ENCODE measurements at places on chromosomes 1 and 21.

DNA sequence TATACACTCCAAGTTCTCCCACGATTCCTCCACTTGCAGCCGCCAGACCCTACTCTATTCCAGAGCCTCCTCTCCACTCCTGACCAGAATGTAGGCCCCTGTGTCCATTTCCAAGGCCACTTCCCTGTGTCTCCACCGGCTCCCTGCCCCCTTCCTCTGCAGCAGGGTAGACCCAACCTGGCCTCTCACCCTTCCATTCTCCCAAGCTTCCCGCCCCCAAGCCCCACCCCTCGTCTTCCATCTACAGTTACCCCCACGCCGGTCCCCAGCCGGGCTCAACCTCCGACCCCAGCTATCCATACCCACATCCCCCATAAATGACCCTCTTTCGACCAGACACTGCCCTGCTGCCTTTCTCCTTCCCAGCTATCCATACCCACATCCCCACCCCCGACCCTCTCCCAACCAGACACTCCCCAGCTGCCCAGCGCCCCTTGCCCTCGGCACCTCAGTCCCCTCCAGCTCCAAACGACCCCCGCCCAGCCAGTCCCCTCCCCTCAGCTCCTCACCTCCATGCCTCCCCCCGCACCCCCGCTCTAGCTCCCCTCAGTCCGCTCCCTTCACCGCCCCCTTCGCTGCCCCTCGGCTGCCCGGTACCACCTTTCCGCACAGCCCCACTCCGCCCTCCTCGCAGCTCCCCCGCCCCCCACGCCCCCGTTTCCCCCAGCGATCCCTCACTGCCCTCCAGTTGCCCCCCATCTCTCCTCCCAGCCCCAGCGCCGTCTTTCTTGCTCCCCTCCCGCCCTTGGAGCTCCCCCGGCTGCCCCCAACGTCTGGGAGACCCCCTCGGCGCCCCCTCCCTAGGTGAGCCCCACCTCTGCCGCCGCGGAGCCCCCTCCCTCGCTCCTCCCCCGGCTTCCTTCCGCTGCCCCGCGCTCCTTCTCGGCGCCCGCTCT, 670 bp downstream of the RAB3B start:
- no peak for DNase-seq

DNA sequence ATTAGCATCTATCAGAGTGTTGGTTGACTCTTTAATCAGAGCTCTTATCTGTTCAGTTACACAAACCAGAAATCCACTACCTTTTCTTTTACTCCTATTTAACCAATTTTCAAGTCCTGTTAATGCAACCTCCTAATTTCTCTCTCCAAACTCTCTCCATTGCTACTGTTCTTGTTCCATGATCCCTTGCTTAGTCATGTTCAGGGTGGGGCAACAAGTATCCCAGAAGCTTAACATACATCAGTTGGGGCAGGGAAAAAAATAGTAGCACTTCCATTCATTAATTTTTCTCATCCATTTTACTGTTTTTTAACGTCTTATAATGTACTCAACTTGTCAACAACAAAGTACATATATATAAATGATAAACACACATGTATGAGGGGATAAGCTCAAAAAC, 111.2 kb upstream of the LBR start:
- no peak for DNase-seq

DNA sequence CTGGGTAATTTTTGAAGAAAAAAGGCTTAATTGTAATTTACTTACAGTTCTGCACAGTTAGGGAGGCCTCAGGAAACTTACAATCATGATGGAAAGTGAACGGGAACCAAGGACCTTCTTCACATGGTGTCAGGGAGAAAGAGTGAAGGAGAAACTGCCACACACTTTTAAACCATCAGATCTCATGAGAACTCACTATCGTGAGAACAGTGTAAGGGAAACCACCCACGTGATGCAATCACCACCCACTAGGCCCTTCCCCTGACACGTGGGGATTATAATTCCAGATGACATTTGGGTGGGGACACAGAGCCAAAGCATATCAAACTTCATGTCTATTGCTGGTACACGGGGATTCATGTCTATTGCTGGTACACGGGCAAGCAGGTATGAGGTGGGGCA, 5.3 kb upstream of the SFT2D2 start:
- no peak for DNase-seq

DNA sequence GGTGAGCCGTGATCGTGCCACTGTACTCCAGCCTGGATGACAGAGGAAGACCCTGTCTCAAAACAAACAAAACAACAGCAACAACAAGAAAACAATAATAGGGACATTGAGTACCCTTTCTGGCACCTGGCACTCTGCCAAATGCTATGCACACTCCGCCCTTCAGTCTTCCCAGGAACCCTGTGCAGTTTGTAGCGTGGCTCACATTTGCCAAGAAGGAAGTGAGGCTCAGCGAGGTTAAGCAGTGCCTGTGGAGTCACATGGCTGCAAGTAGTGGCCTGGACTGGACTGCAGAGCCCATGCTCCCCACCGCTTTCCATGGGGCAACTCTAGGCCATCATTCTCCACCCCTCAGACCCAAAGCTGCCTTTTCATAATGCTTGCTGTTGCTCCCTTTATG, 5.3 kb upstream of the EVA1B start:
- DNase-seq = no peak

DNA sequence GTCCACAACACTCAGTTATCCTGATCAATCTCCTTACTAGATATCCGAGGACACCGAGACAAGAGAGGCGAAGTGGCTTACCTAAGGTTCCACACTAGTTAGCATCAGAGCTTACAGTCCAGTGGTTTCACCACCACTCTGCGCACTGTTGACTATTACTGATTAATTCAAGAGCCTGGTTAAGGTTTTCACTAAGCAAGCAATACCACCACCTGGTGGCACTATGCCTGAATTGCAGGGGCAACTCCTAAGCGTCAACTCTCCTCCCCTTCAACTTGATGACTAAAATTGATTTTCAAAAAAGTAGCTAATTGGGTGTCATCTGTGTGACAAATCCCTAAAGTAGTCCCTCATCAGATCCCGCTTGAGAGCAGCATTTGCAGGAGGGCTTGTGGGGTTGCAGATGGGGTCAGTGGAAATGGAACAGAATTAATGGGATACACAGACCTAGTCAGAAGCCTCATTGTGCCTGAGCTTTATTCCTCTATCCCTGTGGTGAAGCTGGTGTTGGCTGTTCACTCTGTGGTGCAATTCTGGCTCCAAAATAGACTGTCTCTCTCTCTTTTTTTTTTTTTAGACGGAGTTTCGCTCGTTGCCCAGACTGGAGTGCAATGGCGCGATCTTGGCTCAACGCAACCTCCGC, 9.1 kb downstream of the TTC22 start:
- peak; percentile 59 for DNase-seq

DNA sequence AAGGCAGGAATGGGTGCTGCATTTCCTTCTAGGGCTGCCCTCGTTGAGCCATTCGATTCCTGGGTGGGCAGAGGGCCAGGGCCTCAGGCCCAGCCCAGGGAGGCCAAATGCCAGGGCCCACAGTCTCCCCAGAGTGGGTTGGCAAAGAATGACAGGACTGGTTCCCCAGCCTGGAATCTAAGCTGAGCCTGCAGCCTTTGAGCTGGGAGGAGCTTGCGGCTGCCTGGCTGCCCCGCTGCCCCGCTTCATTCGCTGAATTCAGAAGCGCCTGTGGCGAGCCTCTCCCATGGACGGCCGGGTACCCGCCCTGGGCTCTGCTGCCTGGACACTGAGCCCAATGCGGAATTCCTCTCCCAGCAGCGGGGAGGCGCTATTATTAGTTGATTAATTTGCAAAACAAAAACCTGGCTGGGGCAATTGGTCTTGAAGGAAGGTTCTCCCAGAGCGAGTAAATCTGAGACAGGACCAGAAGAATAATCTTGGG, 32.3 kb upstream of the TARDBP start:
- DNase-seq = no peak

- DNase-seq = no peak
Measured at GRCh38 chr1:167898578-167899222, 15.2 kb downstream of the ADCY10 start.

- no peak for DNase-seq
Measured at GRCh38 chr1:47840393-47841190, 156.6 kb downstream of the TRABD2B start.

DNA sequence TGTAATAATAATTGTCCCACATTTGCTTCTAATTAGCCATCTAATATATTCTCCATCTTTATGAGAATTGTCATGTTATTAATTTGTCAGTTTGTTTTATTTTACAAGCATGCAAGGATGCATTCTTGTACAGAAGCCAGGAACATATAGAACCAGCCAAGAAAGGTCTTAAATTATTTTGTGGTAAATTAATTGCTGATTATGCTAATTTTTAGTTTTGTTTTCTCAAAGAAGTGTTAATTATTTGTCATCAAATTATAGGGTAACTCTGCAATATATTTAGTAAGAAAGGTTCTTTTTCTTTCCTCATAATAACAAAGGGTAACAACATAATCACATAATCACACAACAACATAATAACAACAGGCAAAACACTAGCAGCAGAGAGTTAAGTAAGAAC, 5.7 kb downstream of the CLIC6 start:
- DNase-seq = no peak

DNA sequence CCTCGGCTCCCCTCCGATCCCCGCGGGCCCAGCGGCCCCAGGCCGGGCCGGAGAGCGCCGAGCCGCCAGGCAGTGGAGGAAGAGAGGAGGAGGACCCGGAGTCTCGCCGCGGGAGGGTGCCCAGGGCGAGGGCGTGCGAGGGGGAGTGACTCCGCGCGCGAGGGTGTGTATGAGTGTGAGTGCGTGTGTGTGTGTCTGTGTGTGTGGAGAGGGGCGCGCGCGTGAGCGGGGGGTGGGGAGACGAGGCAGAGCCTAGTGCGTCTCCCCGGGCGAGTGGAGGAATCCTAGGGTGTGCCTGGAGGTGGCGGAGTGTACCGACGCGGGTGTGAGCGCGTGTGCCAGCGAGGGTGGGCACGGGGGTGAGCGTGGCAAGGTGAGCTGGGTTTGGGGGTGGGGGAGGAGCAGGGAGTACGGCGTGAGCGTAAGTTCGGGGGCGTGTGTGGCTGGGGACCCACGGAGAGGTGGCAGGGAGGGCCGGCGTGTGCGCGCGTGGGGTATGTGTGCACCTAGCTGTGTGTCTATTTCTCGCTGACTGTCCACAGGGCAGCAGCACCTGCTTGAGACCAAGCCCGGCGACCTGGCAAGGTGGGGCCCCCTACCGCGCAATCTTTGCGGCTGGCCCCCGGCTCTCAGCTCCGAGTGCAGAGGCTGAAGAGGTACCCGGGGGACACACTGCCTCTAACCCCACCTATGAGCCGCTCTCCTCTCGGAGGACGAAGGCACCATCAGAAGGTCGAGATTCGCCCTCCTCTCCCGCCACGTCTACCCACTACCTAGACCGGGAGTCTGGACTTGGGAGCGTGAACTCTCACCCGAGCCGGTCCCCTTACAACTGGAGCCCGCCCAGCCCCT, 784 bp upstream of the KCND3 start:
- no peak for DNase-seq

GRCh38 chr1:218323568-218324225, 21.4 kb upstream of the TGFB2 start:
- DNase-seq = no peak

DNA sequence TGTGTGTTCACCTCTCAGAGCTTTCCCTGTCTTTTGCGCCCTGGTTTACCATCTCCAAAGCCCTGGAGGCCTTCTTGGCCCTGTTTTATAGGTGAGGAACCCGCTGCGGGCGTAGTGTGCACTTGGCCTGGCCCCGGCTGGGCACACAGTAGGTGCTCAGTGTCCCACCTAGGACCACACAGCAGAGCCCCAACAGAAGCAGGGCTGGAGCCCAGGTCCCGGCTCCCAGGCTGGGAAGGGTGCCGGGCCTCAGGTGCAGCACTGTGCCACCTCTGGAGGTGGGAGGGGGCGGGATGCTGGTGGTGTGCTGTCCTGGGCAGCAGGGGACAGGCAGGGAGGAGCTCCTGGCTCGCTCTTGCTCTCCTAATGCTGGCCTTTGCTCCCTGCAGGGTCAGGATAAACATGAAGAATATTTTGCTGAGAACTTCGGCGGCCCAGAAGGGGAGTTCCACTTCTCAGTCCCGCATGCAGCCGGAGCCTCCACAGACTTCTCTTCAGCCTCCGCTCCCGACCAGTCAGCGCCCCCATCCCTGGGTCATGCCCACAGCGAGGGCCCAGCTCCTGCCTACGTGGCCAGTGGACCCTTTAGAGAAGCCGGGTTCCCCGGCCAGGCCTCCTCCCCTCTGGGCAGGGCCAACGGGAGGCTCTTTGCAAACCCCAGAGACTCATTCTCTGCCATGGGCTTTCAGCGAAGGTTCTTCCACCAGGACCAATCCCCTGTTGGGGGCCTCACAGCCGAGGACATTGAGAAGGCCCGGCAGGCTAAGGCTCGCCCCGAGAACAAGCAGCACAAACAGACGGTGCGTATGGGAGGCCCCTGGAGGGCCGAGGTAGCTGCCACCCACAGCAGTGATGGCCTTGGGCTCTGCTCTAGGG, 24.8 kb downstream of the COQ8A start:
- DNase-seq = no peak

DNA sequence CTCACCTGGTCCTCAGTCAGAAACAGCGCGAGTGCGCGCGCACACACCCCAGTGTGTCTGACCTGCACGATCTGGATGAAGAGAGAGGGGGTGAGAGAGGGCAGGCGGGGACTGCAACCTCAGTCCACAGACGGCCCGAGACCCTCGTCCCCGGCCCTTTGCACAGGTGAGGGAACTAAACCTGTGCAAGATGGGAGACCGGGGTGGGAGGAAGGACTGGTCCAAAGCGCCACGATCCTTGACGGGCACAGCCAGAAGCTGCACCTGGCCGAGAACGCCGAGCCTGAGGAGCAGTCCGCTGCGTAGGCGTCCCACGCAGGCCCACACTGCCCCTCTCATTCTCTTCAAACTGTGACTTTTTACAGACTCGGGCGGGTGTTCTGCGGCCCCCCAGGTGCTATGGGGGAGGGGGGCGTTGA, 519 bp upstream of the IQCC start:
- DNase-seq = no peak

DNA sequence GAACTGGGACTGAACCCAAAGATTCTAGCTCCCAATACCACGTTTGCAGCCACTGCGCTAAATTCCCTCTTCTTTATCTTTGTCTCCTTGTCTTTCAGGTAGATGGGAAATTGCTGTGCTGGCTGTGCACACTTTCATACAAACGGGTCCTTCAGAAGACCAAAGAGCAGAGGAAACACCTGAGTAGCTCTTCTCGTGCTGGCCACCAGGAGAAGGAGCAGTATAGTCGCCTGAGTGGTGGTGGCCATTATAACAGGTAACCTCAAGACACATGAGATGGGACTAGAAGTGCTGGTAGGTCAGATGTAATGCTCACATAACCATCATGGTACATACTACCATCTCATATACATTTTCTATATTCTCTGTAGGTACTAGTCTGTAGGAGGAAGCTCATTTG, 18.8 kb downstream of the FAM76A start:
- DNase-seq = no peak

DNA sequence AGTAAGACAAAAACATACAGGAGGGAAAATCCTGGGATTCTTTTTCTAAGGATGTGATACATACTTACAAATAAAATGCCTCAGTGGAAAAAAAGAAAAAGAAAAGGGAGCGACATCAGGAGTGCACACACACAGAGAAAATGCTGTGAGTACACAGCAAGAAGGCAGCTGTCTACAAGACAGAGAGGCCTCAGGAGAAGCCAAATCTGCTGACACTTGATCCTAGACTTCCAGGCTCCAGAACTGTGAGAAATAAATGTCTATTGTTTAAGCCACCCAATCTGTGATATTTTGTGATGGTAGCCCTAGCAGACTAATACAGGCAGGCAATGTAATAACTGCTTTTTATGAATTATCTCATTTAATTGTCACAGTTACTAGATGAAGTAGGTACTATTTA, 17.0 kb upstream of the TRIM45 start:
- DNase-seq = no peak
